ENCODE measurements at places on chromosomes 6 and 20.

GRCh38 chr20:34337982-34338726 is 24.9 kb upstream of the ITCH start:
- no peak for DNase-seq
- no peaks in the 10 kb centered on the region for H3K27me3 ChIP-seq
- no peak overlapping the region for H3K27ac ChIP-seq
- no peaks in the 10 kb centered on the region for H3K36me3 ChIP-seq
- no peaks in the 10 kb centered on the region for H3K4me1 ChIP-seq

DNA sequence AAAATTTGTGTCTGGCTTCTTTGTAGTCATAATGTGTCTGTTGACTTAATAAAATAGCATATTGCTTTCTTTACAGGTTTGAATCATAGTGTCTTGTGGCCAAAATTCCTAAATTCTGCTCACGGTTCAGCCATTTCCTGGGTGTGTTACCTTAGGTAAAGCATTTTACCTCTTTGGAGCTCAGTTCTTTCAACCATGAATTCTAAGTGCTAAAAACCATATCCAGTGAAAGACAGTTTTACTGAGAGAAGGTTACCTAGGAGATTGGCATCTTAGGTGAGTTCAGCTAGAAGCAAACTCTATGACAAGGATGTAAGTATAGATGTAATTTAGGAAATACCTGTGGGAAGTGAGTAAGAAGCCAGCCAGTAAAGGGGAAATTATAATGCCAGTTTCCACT is 20.7 kb downstream of the CRYBG1 start:
- H3K27ac ChIP-seq: no peak overlapping the region
- no peaks in the 10 kb centered on the region for H3K36me3 ChIP-seq
- no peaks in the 10 kb centered on the region for H3K27me3 ChIP-seq
- H3K4me3 ChIP-seq: no peak overlapping the region

DNA sequence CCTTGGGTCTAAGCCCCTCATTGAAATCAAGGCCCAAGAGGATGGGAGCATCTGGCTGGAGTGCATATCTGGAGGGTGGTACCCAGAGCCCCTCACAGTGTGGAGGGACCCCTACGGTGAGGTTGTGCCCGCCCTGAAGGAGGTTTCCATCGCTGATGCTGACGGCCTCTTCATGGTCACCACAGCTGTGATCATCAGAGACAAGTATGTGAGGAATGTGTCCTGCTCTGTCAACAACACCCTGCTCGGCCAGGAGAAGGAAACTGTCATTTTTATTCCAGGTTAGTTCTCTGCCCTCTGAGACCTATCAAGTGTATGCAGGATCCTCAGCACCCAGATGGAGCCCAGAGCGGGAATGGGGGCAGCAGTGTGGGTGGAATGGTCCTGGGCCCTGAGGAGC is 5.1 kb downstream of the BTN2A2 start:
- no peaks in the 10 kb centered on the region for H3K36me3 ChIP-seq
- H3K27ac ChIP-seq: no peak overlapping the region
- peak; percentile 22 for DNase-seq
- no peaks in the 10 kb centered on the region for H3K27me3 ChIP-seq
- H3K4me3 ChIP-seq: no peak overlapping the region
- H3K4me1 ChIP-seq: peaks cover 18% of the 10 kb centered on the region

- DNase-seq: peak; percentile 70
- peaks cover 18% of the 10 kb centered on the region for H3K4me1 ChIP-seq
- H3K27ac ChIP-seq: no peak overlapping the region
- peaks cover 56% of the 10 kb centered on the region for H3K27me3 ChIP-seq
- H3K36me3 ChIP-seq: no peaks in the 10 kb centered on the region
- no peak overlapping the region for H3K4me3 ChIP-seq
Observed at GRCh38 chr6:37538107-37538506, 38.4 kb upstream of the CCDC167 start.
